Activated naive CD8-positive, alpha-beta T cell treated with anti-CD3 and anti-CD28 coated beads for 36 hours (primary cell): ENCODE measurements at places on chromosomes 6 and 20. TPM values are rescaled to one million over a fixed set of nuclear protein-coding genes. Genes with fewer than 3 reads are reported as not detected.
A peak's percentile ranks its signal among the peaks of the same experiment; 100 is the strongest.

DNA sequence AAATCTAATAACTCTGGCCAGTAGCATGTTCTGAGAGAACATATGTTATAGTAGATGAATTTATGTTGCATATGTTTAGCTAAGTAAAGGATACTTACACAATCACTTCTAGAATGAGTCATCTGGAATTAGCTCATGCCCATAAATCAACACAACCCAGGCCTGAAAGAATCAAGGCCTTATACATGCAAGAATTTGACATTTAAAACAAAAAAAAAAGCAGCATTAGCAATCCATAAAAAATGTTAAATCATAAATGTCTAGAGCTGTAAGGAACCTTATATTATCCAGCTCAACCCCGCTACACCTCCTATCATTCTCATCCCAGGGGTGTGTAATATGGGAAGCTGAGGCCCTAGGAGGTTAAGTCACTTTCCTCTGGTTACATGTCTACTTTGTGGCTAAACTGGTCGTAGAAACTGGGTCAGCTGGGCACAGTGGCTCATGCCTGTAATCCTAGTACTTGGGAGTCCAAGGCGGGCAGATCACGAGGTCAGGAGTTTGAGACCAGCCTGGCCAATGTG lies 105.2 kb upstream of the CARMIL1 start:
- DNase-seq, result no peak

GRCh38 chr20:3082306-3082951 lies 2.1 kb downstream of the AVP start:
- DNase-seq, result peak; percentile 14

GRCh38 chr6:31172973-31173384 lies 2.5 kb upstream of the POU5F1 start:
- DNase-seq, result no peak

GRCh38 chr6:161079566-161080262 lies 88.1 kb downstream of the MAP3K4 start:
- peak; percentile 38 for DNase-seq

- DNase-seq, result peak; percentile 38
These were observed at the start of gene SRC for GRCh38 chr20:37345339-37346235. Gene SRC, plus strand, starts transcription at chr20:37346140. Its CDS starts 38,014 bp downstream, at chr20:37384154.

DNA sequence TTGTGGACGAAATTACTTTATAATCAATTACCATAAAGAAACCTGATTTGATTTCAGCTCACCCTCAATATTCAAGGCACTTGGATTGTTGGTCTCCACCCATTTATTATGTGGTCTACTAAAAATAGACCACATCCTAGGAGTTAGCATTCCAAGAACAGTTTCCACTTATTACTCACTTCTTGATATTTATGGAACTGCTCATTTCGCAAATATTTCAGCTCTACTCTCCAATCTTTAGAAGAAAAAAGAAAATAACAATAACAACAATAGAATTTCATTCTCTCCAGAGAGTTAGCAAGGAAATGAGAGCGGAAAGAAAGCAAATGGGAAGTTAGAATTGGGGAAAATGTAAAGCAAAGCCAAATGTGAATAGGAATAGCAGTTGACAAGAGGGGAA lies 26.2 kb upstream of the HDAC2 start:
- DNase-seq, result no peak

GRCh38 chr6:47135772-47136171 lies 93.6 kb upstream of the ADGRF1 start:
- DNase-seq, result no peak

DNA sequence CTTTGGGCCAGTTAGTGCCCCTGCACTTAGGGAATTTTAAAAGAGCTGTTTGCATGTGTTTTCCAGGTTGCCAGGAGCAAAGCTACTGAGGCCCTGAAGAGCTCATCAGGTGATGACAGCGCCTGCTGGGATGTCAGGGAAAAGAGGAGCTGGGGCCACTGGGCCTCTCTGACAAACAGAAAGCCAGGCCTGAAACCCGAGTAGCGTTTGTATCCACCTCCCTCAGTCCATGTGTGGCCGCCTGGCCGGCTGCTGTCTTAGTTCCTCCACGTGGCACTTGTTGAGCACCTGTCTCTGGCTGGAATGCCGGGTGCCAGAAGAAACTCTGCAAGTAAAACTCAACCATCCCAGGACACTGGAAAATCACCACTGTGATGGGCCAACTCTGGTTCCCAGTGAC lies 601.2 kb downstream of the CDH26 start:
- no peak for DNase-seq

GRCh38 chr6:116088946-116089345 lies 11.7 kb upstream of the NT5DC1 start:
- DNase-seq, result no peak

DNA sequence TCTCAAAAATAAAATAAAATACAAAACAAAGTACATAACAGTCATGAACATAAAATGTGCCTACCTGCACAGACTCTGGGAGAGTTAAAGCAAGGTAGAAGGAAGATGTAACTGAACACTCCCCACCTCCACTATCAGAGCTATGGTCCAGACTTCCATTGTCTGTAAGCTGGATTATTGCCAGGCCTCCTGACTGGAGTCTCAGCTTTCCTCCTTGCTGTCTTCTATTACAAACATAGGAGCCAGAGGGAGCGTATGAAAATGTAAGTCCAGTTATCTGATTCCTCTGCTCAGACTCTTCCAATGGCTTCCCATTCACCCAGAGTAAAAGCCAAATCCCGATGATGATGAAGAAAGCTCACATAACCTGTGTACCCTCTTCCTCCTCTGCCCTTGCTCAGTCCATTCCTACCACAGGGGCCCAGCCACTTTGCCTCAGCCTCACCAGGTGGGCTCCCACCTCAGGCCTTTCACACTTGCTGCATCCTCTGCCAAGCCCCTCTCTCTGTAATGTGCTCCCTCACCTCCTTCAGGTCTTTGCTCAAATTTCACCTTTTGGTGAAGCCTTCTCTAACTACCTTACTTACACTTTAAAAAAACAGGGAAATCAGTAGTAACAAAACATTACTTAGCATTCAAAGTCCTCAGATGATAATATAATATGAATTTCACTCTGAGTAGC lies 194.1 kb downstream of the RIMS1 start:
- DNase-seq, result no peak

DNA sequence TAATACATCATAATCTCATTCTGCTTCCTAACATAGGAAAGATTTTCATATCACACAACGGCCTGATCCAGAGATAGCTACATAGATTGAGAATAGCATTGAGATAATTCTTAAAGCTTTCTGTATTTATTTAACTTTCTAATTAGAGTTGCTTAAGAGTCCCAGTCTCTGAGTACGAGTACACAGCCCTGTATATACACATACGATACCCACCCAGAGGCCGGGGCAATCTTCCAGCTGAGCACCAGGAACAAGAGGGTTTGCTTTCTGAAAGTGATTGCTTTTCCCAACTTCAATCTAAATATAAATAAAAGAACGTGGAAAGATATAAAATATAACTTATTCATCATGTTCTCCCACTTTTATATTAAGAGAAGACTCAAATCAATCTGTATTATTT lies 313.8 kb downstream of the COL12A1 start:
- DNase-seq, result no peak

DNA sequence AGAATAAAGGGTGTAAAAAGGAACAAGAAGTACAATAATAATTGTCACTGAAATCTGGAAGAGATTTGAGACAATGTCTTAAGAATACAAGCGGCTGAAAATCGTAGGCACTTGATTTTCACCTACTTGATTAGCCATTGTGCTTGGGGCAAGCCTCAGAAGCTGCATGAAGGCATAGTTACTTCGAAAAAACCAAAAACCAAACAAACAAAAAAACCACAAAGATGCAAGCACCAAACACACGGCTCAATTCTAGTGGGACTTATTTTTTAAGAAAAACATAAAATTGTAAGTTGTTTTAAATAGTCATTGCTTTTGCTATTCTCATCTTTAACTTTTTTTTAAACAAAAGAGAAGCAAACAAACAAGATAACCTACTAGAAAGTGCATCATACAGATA lies 235.6 kb downstream of the OGFRL1 start:
- no peak for DNase-seq

DNA sequence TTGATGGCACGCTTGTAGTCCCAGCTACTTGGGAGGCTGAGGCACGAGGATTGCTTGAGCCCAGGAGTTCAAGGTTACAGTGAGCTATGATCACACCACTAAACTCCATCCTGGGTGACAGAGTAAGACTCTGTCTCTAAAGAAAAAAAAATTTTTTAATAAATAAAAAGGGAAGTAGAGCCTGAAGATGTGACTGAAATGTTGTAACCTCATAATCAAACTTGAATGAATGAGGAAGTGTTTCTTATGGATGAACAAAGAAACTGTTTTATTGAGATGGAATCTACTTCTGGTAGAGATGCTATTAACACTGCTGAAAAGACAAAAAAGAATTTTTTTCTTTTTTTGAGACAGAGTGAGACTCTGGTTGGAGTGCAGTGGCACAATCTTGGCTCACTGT lies 6.7 kb downstream of the MAK start:
- no peak for DNase-seq

DNA sequence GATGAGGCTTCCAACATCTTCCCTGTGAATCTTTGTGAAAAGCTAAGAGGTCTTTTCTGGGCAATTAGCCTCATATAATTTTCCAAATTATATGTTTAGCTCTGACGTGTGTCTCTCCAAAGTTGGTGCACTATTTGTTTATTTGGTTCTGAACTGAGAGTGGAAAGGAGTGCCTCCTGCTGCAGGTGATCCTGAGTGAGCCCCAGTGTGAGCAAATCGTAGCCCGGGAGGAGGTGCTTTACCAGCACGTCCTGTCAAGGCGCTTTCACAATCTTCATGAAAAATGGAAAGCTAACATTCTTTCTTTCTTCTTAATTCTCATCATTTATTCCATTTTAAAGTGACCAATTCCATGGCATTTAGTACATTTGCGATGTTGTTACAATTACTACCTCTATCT lies 231.9 kb downstream of the BMP2 start:
- DNase-seq, result no peak

Gene OPRL1
- total RNA-seq, result 0.25 TPM

Gene CNR1
- not detected for total RNA-seq

Gene F13A1
- not detected for total RNA-seq

Gene EEF1A2
- 0.27 TPM for total RNA-seq
